ENCODE measurements at places on chromosomes 12 and 14. TPM values are rescaled to one million over a fixed set of nuclear protein-coding genes. Genes with fewer than 3 reads are reported as not detected.

DNA sequence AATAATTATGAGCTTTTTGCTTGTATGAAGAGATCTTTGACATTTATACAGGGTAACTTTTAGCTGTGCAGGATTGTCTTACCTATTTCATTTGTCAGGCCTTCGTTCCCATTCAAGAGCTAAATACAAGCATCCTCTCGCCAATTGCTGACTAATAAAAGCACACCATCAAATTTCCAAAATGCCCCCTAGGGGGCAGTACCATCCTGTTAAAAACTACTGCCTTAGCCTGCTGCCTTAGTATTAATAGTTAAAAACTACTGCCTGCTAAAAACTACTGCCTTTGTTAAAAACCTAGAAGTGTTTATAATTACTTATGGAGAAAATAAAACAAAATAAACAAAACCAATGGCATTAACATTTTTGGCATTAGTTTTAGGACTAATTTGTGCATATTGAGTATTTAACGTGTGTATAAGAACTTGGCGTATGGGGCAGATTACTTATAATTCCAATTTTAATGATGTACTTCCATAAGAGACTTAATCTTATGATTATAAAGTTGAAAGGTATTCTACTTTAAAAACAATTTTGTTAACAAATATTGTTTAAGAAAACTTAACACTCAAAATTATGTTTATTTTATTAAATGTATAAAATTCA, 3.0 kb upstream of the IFI27L2 start:
- H3K36me3 ChIP-seq = no peaks in the 10 kb centered on the region
- peaks cover 31% of the 10 kb centered on the region for H3K4me1 ChIP-seq
- H3K4me3 ChIP-seq = no peak overlapping the region
- H3K27ac ChIP-seq = no peak overlapping the region

CLEC9A gene
- not detected for total RNA-seq

DNA sequence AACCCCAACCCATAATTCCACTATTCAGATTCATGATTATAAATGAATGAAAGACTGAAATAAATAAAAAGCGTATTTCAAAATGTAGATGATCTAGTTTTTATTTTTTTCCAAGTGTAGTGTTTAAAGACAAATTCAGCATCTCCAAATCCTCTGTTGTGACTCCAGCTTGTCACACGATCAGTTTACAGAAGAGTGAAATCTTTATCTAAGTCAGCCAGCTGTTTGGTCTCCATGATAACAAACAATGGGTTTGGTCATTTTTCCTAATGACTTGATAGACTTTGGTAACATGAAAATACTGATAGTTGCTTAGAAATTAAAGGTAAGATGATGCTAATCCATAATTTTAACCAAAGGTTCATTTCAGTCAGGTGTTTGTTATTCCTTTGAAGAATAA, 114.5 kb upstream of the RASSF8 start:
- peaks cover 2% of the 10 kb centered on the region for H3K27me3 ChIP-seq
- no peaks in the 10 kb centered on the region for H3K36me3 ChIP-seq
- no peaks in the 10 kb centered on the region for H3K4me1 ChIP-seq
- no peak for DNase-seq
- no peak overlapping the region for H3K27ac ChIP-seq

ARID4A gene
- total RNA-seq = 21.4 TPM

DNA sequence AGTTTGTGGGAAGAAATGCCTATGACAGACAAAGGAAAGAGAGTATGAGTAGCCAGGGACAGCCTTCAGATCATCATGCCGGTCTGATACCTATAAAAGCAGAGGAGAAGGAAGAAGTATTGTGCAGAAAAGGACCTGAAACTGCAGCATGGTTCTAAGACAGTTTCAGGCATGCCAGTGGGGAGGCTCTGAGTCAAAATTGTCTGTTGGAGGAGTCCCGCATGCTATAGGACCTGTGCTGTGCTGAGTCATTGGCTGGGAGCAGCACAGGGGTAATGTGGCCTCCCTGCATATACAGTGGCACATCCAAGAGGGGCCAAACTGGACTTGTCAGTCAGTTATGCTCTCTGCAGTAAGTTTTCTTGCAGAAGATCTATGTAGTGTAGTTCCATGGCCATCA, 40.7 kb downstream of the NEUROD4 start:
- no peak overlapping the region for H3K4me3 ChIP-seq
- H3K27ac ChIP-seq = no peak overlapping the region
- no peaks in the 10 kb centered on the region for H3K36me3 ChIP-seq
- peaks cover 12% of the 10 kb centered on the region for H3K4me1 ChIP-seq
- H3K27me3 ChIP-seq = peaks cover 9% of the 10 kb centered on the region
- DNase-seq = peak; percentile 9

GPR135 gene
- 1.6 TPM for total RNA-seq

DNA sequence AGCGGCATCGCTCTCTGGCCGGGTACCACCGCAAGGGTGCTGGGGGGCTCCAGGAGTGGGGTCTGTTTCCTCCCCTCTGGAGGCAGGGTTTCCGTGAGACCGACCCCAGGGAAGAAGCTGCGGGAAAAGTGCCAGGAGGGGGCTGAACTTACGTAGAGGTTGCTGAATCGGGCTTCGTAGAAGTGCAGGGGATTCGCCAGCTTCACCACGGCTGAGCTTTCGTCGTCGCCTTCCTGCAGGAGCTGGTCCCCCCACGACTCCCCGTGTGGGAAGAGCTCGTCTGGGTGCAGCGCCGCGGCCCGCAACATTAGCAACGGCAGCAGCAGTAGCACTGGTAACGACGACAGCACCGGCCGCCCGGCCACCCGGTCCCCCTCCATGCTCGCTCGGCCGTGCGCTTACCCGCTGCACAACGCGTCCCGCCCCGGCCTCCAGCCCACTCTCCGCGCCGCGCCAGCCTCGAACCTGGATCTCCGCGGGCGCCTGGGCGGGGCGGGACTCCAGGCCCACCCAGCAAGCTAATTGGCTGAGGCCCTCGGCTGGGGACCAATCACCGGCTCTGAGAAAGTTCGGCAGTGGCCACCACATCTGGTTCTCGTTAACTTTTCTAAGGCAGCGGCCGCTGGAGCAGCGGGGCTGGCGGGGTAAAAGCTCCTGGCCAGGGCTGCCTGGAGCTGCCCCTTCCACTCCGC, at the start of gene NID2:
NID2 (minus strand) TSS at position 445 of the 692 bp plus-strand sequence; CDS start at position 380, 65 bp downstream.
- H3K27ac ChIP-seq = peak within 1 kb of the TSS; percentile 3
- H3K27me3 ChIP-seq = peaks cover 52% of the 10 kb centered on the region
- H3K4me3 ChIP-seq = peak within 1 kb of the TSS; percentile 48
- no peaks in the 10 kb centered on the region for H3K36me3 ChIP-seq
- DNase-seq = peak; percentile 41

Data from activated T-helper 1 cell treated with anti-CD3 and anti-CD28 coated beads, Interleukin-12 subunit alpha, Interleukin-12 subunit beta, Interleukin-2, Interleukin-4 antibody, amounts not matched to agents 30 ng/mL and 10 ng/mL and 1 ng/mL, durations not matched to agents 14 hours and 24 hours and 36 hours (primary cell).